ENCODE measurements at places on chromosomes 7 and 10.

DNA sequence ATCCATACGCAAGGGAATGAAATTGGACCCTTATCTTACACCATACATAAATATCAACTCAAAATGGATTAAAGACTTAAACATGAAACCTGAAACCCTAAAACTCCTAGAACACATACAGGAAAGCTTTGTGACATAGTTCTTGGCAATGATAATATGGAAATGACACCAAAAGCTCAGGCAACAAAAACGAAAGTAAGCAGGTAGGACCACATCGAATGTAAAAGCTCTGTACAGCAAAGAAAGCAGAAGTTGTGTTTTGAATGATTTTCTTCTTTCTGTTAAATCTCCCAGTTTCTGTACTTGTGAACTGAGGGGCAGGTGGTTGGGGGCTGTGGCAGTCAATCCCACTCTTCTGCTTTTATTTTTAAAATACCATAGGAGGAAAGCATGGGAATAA lies 368.4 kb upstream of the PODXL start:
- DNase-seq, result no peak

- DNase-seq, result no peak
Measured at GRCh38 chr7:30474893-30475292, 3.7 kb downstream of the NOD1 start.

DNA sequence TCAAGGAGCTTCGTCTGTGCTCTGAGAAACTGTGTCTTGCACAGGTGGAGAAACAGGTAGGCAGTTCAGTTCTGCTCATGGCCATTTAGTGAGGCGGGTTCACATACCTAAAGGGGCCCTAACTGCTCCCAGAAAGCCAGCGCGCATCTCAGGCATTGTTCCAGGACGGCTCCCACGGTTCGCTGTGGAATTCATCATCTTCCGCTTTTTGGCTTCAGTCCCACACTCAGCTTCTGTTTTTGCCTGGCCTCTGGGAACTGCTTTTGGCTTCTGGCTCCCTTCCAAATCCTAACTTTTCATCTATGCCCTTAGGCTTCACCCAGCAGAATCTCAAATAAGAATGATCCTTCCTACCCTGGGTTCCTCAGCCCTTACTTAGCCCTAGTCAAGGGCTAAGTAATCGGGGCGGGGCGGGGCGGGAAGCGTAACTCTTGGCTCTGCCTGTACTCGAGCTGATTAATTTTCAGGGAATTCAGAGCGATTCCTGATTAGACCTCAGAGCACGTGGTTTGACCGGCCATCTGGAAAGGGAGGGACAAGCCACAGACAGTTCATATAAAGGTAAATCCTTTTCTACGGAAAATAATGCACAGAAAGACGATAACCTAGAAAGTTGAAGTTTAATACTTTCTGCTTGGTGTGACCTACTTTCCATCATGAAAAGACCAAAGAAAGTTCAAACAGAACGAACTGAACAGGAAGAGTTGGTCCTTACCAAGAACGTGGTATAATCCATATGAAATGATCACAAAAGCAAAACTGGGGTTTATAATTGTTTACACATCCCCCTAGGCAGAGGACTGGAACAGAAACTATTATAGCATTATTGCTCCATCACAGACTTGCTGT lies 105.7 kb downstream of the ST8SIA6 start:
- DNase-seq, result peak; percentile 78

- DNase-seq, result no peak
Measured at GRCh38 chr10:27138277-27138676, 15.9 kb downstream of the YME1L1 start.

- DNase-seq, result no peak
Measured at GRCh38 chr10:28661035-28661434, 16.3 kb upstream of the BAMBI start.

- DNase-seq, result no peak
Measured at GRCh38 chr10:103896225-103896624, 21.8 kb downstream of the STN1 start.

- no peak for DNase-seq
Measured at GRCh38 chr7:50364645-50365044, 60.1 kb downstream of the IKZF1 start.

- DNase-seq, result no peak
Measured at GRCh38 chr10:49678827-49679479, 498 bp upstream of the C10orf53 start.

- no peak for DNase-seq
Measured at GRCh38 chr10:42969909-42970308, 107.0 kb upstream of the RET start.

GRCh38 chr10:131277969-131278368 lies 33.6 kb downstream of the TCERG1L start:
- DNase-seq, result no peak

- no peak for DNase-seq
Measured at GRCh38 chr10:93334901-93335327, 147.2 kb downstream of the MYOF start.

GRCh38 chr10:30058570-30059132 lies 735 bp downstream of the JCAD start:
- DNase-seq, result peak; percentile 49

- DNase-seq, result peak; percentile 23
Measured at GRCh38 chr10:71978988-71979691, 14.9 kb downstream of the CHST3 start.

- no peak for DNase-seq
Measured at GRCh38 chr10:11527691-11528255, 83.7 kb downstream of the USP6NL start.

DNA sequence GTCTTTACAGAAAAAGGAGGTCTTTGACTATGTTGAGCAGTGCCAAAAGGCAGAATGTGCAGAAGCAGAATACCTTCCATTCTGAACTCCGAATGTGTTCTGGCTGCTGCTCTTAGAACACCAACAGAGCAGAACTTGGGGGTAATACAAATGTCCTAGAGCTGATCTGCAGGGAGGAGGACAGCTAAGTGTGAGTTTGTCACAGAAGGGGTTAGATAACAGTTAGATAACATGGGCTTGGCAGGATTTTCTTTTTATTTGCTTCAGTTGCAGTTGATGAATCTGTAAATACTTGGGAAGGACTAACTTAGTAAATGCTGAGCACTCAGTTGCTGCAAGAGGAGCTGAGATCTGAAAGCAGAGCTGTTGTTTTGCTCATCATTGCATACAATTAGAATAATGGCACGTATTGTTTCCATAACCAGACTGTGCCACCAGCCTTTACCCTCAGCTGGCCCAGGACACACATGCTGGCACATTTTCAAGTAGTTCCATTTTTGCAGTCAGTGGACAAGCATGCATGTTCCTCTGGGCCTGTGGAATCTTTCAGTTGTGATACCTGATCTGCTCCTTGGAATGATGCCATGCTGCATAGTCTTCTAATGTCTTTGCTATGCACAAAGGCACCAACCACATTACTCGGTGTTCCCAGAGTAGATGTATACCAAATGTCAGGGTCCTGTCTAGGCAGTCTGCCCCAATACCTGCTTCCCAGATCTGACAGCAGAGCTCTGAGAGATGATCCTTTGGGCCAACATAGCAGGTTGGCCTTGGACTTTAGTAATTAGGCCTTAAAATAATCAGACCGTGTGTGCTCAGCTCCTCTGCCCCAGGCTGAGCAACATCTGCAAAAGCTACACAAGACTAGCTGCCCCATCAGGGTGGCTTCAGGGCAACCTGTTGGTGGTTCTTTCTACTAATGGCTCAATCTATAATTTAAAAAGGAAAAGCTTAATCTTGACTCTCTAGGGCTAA lies 55.7 kb downstream of the GSDME start:
- peak; percentile 79 for DNase-seq

DNA sequence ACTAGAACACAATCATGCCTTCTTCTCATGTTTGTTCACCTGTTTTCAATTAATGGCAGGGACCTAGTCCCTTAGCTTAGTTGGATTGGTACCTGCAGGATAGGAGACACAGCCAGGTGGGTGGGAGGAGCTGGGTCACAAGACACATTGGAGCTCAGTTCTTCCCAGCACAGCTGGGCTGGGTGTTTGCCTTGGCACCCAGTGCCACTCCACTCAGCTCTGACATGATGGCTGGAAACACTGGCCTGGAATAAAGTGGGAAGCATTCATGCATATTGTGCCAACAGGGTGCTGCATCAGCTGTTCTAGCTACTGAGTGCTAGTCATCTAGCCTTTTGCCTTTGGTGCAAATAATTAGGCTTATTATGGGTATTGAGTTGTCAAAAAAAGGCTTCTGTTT lies 226.1 kb downstream of the PTEN start:
- DNase-seq, result no peak
